ENCODE measurements at places on chromosomes 2 and 18.

DNA sequence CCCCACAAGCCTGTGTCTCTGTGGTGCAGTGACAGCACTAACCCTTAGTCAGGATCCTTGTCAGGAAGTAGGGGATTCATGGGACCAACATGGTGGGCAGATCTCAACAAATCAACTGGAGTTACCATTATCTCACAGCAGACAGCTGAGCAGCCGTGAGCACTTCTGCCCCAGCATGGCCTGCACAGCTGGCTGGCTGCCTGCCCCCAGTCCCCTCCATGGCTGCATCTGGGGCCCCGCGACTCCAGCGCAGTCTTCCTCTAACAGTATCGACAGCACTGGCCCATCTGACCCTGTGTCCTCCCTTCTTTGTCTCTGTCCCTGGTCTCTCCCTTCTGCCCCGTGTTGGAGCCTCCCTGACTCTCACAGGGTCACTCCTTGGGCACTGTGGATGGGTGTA, 4.7 kb upstream of the ADCY3 start:
- DNase-seq: no peak

- peak; percentile 40 for DNase-seq
Measured at GRCh38 chr2:232502911-232503808, 15.5 kb upstream of the ECEL1 start.

DNA sequence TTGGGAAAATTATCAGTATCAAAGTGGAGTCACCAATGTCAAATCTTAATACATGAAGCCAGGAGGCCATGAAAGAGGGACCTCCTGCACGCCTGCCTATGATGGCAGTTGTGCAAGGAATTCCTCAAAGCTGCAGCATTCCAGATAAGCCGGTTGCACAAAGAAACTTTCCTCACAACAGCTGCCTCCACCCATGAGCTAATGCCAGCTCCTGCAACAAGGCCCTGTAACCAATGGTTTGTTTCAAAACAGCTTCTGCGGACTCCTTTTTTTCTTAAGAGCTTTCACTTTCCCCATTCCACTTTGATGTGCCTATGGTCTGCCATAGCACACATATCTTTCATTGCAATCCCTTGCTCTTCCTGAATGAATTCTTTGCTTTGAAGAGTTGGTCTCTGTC, 22.4 kb downstream of the TMEM200C start:
- no peak for DNase-seq

DNA sequence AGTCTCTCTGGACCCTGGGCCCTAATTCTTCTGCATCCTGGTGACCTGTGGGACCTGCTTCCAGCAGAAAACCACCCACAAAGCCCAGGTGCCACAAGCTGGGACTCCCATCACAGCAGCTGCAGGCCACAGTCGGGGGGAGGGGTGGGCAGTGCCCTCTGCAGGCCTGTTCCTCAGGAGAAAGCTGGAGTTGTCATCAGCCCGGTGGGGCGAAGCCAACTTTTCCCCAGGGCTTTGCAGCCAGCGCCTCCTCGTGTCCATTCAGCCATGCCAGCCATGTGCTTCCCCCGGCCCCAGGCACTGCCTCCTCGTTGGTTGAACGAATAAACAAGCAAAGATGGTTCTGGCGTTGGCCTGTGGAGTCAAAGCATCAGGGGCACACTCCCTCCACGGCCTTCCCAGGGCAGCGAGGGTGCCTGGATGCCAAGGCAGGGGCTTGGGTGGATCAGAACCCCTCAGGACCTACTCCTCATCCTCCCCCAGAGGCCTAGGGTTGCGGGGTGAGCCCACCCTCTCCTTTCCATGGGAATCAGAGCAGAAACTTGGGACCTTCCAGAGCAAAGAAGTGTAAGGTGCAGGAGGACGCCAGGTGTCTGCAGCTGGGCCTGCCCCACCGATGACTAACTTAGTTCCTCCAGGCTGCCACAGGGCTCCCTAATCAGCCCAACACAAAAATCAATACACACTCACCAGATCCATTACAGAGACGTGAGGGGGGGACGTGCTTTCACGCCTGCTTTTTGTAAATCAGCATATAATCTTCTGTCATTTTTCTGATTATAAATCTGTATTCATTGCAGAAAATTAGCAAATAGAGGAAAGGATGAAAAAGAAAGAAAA, 75.7 kb upstream of the RAB6C start:
- peak; percentile 19 for DNase-seq

- DNase-seq: no peak
Measured at GRCh38 chr2:166170356-166170755, 42.5 kb upstream of the SCN1A start.
